Right ventricle myocardium inferior (tissue), 1 donor: ENCODE measurements at places on chromosomes 7 and 10. TPM values are rescaled to one million over a fixed set of nuclear protein-coding genes. Genes with fewer than 3 reads are reported as not detected.

Gene EZH2
- 1.2 TPM for total RNA-seq

Gene OR2A1
- not detected for total RNA-seq

Gene GRM3
- not detected for total RNA-seq

Gene DPP6
- 0.19 TPM for total RNA-seq

Gene CALCR
- 0.05 TPM for total RNA-seq

Gene CDC14C
- not detected for total RNA-seq

Gene NUTM2B
- total RNA-seq: 1.0 TPM

Gene EGFR
- total RNA-seq: 11.4 TPM

Gene AFAP1L2
- 5.7 TPM for total RNA-seq

Gene STOX1
- total RNA-seq: 0.41 TPM

Gene FANK1
- total RNA-seq: 0.51 TPM

Gene NME8
- total RNA-seq: not detected

Gene PLXNA4
- total RNA-seq: 17.6 TPM

Gene KEL
- 0.62 TPM for total RNA-seq

Gene DRGX
- not detected for total RNA-seq

Gene FRG2B
- not detected for total RNA-seq

Gene DDIT4
- total RNA-seq: 71.4 TPM

Gene EPHB6
- total RNA-seq: 3.3 TPM

Gene MINDY4
- 3.5 TPM for total RNA-seq

Gene HECTD2
- 2.5 TPM for total RNA-seq

Gene LIPK
- not detected for total RNA-seq

Gene CYP3A4
- not detected for total RNA-seq

Gene EBF3
- 7.9 TPM for total RNA-seq

Gene OPN1SW
- total RNA-seq: not detected

Gene RHOBTB1
- 12.1 TPM for total RNA-seq

Gene BLOC1S2
- 20.9 TPM for total RNA-seq

Gene RADIL
- 3.9 TPM for total RNA-seq

Gene ECHDC3
- total RNA-seq: 101 TPM

Gene VWA2
- total RNA-seq: not detected

Gene ADRB1
- 63.1 TPM for total RNA-seq

Gene MSMB
- total RNA-seq: not detected

Gene NAT16
- not detected for total RNA-seq

Gene PLAC9
- 45.2 TPM for total RNA-seq

Gene PRKAR2B
- 23.2 TPM for total RNA-seq

Gene CCNY
- 91.8 TPM for total RNA-seq

Gene POR
- 66.3 TPM for total RNA-seq

Gene SKIDA1
- 2.6 TPM for total RNA-seq

Gene OR2A5
- total RNA-seq: not detected

Gene FEZF1
- total RNA-seq: not detected

Gene CPXM2
- total RNA-seq: 4.6 TPM

Gene CNTNAP2
- 0.65 TPM for total RNA-seq

Gene ZCCHC24
- total RNA-seq: 60.1 TPM

Gene MYPN
- 112 TPM for total RNA-seq

Gene AQP1
- total RNA-seq: 284 TPM

Gene ZNRF2
- 8.7 TPM for total RNA-seq

Gene SLC29A3
- 1.8 TPM for total RNA-seq

Gene NRCAM
- total RNA-seq: 0.30 TPM
